Transverse colon (tissue), 4 donors: ENCODE measurements at places on chromosomes 12 and 14. TPM values are rescaled to one million over a fixed set of nuclear protein-coding genes. Genes with fewer than 3 reads are reported as not detected.

Gene CMKLR1
- total RNA-seq: 4.3 TPM

Gene LAG3
- total RNA-seq: 1.4 TPM

- no peak overlapping the region for H3K27ac ChIP-seq
- DNase-seq: no peak
- no peak overlapping the region for H3K4me3 ChIP-seq
- H3K36me3 ChIP-seq: no peaks in the 10 kb centered on the region
- no peaks in the 10 kb centered on the region for H3K4me1 ChIP-seq
- H3K27me3 ChIP-seq: no peaks in the 10 kb centered on the region
These were observed 291.8 kb upstream of the TBX3 start for GRCh38 chr12:114975640-114976310.

DNA sequence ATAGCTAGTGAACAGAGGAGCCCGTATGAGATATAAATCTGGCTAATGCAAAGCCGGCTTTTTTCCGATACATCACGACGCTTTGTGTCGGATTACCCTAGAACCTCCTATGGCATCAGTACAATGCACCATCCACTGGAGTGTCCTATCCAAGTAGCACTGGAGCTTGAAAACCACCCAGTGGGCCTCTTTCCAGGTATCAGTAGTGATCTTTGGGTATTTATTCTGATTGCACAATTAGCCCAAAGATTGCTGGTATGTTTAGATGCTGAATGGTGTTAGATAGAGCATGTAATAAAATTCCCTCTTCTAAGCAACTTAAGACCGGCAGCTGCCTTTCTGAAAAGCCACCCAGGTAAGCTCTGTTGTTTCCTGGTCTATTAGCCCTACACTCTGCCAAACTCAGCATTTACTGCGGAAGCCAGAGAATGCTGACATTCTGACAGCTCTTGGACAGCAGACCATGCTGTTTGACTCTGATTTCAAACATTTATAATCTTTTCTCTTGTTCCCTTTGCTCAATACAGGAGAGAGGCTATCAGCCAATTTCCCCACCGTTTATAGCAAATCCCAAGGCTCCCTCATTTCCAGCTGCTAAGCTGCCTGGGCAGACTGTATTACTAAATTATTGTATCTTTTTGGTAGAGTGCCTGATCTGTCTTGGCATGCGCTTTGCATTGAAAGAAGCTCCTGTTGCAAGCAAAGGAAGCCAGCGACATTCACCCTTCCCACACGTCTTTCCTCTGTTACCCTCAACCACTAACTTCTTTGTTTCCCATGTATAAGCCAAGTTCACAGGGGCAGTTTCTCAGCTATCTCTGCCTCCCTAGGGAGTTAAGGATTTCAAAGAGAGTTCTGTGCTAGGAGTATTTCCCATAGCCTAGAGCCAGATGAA is 388.3 kb upstream of the GARIN6 start:
- H3K4me3 ChIP-seq: no peak overlapping the region
- no peaks in the 10 kb centered on the region for H3K4me1 ChIP-seq
- no peak for DNase-seq
- no peaks in the 10 kb centered on the region for H3K27me3 ChIP-seq
- H3K27ac ChIP-seq: no peak overlapping the region

DNA sequence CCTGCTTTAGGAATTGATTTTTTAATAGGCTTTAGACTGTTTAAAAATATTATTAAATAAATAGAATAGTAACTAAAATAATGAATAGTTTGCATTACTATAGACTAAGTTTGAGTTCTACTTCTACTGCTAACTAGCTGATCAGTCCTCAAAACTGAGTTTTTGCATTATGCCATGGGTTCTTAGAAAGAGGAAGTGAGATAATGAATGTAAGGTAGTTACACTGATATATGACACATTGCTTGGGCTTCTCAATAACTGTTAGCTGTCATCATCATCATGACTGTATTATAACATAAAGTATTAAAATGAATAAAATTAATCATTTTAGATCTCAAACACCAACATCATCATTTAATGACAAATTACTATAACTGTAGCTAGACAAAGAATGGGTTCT is 949.7 kb downstream of the TRHDE start:
- H3K27ac ChIP-seq: no peak overlapping the region
- no peaks in the 10 kb centered on the region for H3K4me1 ChIP-seq
- DNase-seq: no peak
- H3K27me3 ChIP-seq: no peaks in the 10 kb centered on the region

- H3K4me1 ChIP-seq: peaks cover 7% of the 10 kb centered on the region
- H3K27me3 ChIP-seq: no peaks in the 10 kb centered on the region
- peak overlapping the region; percentile 97 for H3K27ac ChIP-seq
- H3K36me3 ChIP-seq: no peaks in the 10 kb centered on the region
- H3K4me3 ChIP-seq: peak overlapping the region; percentile 55
- no peak for DNase-seq
These were observed 666 bp upstream of the DERA start for GRCh38 chr12:15910468-15910863.

- no peaks in the 10 kb centered on the region for H3K36me3 ChIP-seq
- no peaks in the 10 kb centered on the region for H3K27me3 ChIP-seq
- no peak overlapping the region for H3K27ac ChIP-seq
- H3K4me1 ChIP-seq: no peaks in the 10 kb centered on the region
- DNase-seq: no peak
- no peak overlapping the region for H3K4me3 ChIP-seq
These were observed 18.6 kb downstream of the GSTZ1 start for GRCh38 chr14:77339407-77339806.

Gene NRL
- total RNA-seq: not detected

Gene HOXC12
- not detected for total RNA-seq

DNA sequence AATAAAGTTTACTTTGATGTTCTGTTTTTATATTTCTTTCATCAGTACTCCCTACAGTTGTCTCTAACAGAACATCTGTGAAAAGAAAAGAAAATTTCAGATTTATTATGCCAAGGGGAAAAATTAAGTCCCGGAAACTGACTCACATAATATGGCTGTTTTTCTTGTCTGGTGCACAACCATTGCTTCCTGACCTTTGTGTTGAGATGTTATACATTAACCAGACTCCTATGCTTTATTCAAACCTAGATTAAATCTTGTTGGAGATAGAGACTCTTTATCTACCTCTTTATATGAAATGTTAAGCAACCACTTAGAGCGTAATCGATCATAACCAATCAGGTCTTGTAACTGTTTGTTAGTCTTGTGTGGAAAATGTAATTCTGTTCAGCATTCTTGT is 37.6 kb upstream of the BICD1 start:
- H3K4me1 ChIP-seq: peaks cover 9% of the 10 kb centered on the region
- no peak for DNase-seq
- H3K36me3 ChIP-seq: no peaks in the 10 kb centered on the region
- H3K27ac ChIP-seq: no peak overlapping the region
- no peak overlapping the region for H3K4me3 ChIP-seq

Gene SLC7A7
- total RNA-seq: 67.0 TPM
